Endothelial cell (in vitro differentiated cells): ENCODE measurements at places on chromosomes 3 and 15.

GRCh38 chr3:67559029-67559605 is 95.3 kb downstream of the SUCLG2 start:
- no peaks in the 10 kb centered on the region for H3K36me3 ChIP-seq
- no peak overlapping the region for H3K27ac ChIP-seq
- peaks cover 6% of the 10 kb centered on the region for H3K4me1 ChIP-seq
- no peak for DNase-seq
- no peak overlapping the region for H3K4me3 ChIP-seq

- no peaks in the 10 kb centered on the region for H3K27me3 ChIP-seq
- H3K4me3 ChIP-seq, result no peak overlapping the region
- H3K27ac ChIP-seq, result no peak overlapping the region
- no peak for DNase-seq
- H3K36me3 ChIP-seq, result no peaks in the 10 kb centered on the region
Measured at GRCh38 chr3:146928421-146929059, 323.4 kb upstream of the PLSCR5 start.

DNA sequence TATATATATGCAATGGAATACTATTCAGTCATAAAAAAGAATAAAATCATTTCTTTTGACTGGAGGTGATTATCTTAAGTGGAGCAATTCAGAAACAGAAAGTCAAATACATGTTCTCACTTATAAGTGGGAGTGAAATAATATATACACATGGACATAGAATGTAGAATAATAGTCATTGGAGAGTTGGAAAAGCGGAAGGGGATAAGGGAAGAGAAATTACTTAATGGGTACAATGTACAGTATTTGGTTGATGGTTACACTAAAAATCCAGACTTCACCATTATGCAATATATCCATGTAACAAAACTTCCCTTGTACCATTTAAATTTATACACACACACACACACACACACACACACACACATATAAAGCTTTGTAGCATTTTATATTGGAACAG is 84.3 kb downstream of the RAP2B start:
- H3K4me1 ChIP-seq, result no peaks in the 10 kb centered on the region
- H3K4me3 ChIP-seq, result no peak overlapping the region
- H3K27ac ChIP-seq, result no peak overlapping the region
- DNase-seq, result no peak

DNA sequence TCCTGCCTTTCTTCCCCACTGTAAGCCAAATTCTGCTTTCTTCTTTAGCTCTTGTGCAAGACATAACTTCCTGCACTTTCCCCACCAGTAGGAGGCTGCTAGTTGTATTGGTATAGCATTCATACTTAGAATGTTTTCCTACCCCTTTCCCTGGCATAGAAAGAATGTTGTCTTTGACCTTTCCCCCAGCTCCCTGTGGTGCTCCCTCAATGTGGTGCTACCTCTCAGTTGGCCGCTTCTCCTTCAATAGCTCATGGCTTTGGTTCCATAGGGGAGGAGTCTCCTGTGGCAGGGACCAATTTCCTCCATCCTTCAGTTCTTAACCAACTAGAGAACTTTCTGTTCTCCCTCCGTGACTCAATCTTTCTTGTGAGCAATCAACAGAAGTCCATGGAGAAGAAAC is 67.5 kb upstream of the AKAP13 start:
- peaks cover 5% of the 10 kb centered on the region for H3K36me3 ChIP-seq
- H3K27me3 ChIP-seq, result no peaks in the 10 kb centered on the region
- no peak overlapping the region for H3K4me3 ChIP-seq
- peaks cover 3% of the 10 kb centered on the region for H3K4me1 ChIP-seq

- H3K36me3 ChIP-seq, result no peaks in the 10 kb centered on the region
- no peaks in the 10 kb centered on the region for H3K27me3 ChIP-seq
- no peak overlapping the region for H3K27ac ChIP-seq
- H3K4me1 ChIP-seq, result peaks cover 4% of the 10 kb centered on the region
- no peak overlapping the region for H3K4me3 ChIP-seq
Measured at GRCh38 chr3:22581007-22581406, 622.1 kb upstream of the UBE2E2 start.

GRCh38 chr3:121748680-121749275 is 763 bp downstream of the GOLGB1 start:
- H3K36me3 ChIP-seq, result no peaks in the 10 kb centered on the region
- peaks cover 3% of the 10 kb centered on the region for H3K4me1 ChIP-seq
- no peak overlapping the region for H3K27ac ChIP-seq
- peaks cover 3% of the 10 kb centered on the region for H3K27me3 ChIP-seq

GRCh38 chr15:26945046-26945445 is 25.9 kb upstream of the GABRG3 start:
- no peak overlapping the region for H3K4me3 ChIP-seq
- no peak overlapping the region for H3K27ac ChIP-seq
- DNase-seq, result no peak
- H3K36me3 ChIP-seq, result no peaks in the 10 kb centered on the region

GRCh38 chr15:69994429-69995205 is 103.1 kb downstream of the TLE3 start:
- H3K4me1 ChIP-seq, result peaks cover 17% of the 10 kb centered on the region
- no peak overlapping the region for H3K4me3 ChIP-seq
- H3K27me3 ChIP-seq, result peaks cover 14% of the 10 kb centered on the region
- H3K36me3 ChIP-seq, result no peaks in the 10 kb centered on the region
- DNase-seq, result no peak

DNA sequence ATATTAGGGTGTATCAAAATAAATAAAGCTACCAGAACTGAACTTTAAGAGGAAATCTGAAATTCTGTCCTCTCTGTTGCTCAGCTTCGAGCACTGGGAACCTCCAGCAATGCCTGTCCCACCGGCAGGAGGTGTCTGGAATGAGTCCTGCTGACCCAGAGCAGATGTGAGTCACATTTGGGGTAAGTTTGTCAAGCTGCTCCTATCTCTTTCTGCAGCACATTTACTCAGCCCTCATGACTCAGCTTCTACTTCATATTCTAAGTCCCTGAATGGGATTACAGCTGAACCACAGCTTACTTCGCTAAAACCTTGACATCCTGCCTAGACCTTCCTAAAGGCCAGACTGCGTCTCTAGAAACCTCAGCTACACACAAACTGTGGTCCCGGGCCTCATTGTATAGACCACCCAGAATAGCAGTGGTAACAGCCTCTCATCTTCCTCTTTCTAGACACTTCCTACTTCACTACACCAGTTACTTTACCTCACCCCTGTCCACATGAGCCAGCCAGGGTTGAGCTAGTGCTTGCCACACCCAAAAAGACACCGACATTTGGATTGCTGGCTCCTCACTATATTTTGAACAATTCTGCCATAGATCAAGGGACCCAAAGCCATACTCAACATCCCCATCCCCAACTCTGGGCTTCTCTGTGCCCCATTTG is 109.6 kb upstream of the TMCO5A start:
- no peak for DNase-seq
- H3K27ac ChIP-seq, result no peak overlapping the region
- H3K4me3 ChIP-seq, result no peak overlapping the region
- no peaks in the 10 kb centered on the region for H3K4me1 ChIP-seq
- no peaks in the 10 kb centered on the region for H3K27me3 ChIP-seq
- no peaks in the 10 kb centered on the region for H3K36me3 ChIP-seq

DNA sequence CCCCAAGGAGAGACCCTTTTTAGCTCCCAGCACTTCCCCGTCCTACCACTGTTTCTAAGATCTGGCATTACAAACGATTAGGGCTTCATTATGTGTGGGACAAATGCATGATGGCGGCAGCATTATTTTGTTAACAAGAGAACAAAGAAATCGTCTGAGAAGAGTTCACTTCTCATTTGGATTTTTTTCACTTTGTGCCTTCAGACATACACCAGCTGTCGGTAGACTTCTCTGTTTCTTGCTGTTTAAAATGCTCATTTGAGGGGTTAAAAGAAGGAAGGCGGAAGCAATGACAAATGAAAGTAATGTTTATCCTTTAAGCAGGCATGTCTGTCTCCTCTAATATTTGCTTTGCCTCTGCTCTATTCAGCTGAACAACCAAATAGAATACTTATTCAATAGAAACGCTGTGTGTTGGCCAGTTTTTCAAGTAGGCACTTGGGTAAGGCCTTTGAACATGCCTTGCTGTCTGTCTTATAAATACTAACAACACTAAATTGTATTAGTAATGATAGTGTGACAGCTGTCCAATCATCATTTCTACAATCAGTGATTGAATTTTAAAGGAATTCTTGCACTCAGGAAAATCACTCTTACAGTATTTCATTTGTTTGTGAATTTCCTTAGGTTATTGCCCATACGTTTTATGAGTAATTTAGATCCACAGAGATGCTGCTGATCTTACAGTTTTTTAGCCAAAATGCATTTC is 382.4 kb downstream of the IL5RA start:
- H3K36me3 ChIP-seq, result no peaks in the 10 kb centered on the region
- H3K27ac ChIP-seq, result no peak overlapping the region
- H3K4me3 ChIP-seq, result no peak overlapping the region
- peaks cover 1% of the 10 kb centered on the region for H3K27me3 ChIP-seq

- no peak for DNase-seq
- peaks cover 3% of the 10 kb centered on the region for H3K27me3 ChIP-seq
- H3K4me3 ChIP-seq, result no peak overlapping the region
- H3K27ac ChIP-seq, result no peak overlapping the region
Measured at GRCh38 chr15:98896802-98897732, 110.5 kb downstream of the PGPEP1L start.

DNA sequence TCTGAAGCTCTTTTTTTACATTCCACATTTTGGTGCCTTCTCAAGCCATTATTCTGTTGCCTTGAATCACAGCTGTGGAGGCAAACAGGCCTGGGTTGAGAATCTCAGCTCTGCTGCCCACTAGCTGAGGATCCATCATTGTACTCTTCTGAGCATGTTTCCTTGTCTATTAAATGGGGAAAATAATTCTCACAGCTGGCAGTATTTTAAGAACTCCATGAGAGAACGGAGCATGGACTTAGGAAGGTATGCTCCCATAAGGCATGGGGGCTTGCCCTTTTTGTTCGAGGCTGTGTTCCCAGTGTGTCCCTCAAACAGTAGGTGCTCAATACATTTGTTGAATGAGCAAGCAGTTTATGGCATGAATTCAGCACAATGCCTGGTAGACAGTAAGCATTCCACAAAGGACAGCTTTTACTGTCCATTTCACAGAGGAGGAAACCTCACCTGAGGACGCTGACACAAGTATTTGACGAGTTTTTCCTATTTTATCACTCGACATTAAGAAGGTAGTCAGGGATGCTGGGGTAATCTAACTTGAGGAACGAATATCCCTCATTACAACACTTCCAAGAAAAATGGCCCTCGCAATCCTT is 2.1 kb upstream of the PTPRG start:
- H3K27me3 ChIP-seq, result peaks cover 9% of the 10 kb centered on the region
- no peaks in the 10 kb centered on the region for H3K36me3 ChIP-seq
- peak; percentile 12 for DNase-seq
- H3K4me3 ChIP-seq, result peak overlapping the region; percentile 93

GRCh38 chr3:111045564-111045963 is 26.1 kb upstream of the NECTIN3 start:
- no peak overlapping the region for H3K27ac ChIP-seq
- no peak overlapping the region for H3K4me3 ChIP-seq
- H3K27me3 ChIP-seq, result no peaks in the 10 kb centered on the region
- H3K4me1 ChIP-seq, result peaks cover 2% of the 10 kb centered on the region
- no peaks in the 10 kb centered on the region for H3K36me3 ChIP-seq
- no peak for DNase-seq
